ENCODE measurements at places on chromosomes 1 and 21.
A peak's percentile ranks its signal among the peaks of the same experiment; 100 is the strongest.

DNA sequence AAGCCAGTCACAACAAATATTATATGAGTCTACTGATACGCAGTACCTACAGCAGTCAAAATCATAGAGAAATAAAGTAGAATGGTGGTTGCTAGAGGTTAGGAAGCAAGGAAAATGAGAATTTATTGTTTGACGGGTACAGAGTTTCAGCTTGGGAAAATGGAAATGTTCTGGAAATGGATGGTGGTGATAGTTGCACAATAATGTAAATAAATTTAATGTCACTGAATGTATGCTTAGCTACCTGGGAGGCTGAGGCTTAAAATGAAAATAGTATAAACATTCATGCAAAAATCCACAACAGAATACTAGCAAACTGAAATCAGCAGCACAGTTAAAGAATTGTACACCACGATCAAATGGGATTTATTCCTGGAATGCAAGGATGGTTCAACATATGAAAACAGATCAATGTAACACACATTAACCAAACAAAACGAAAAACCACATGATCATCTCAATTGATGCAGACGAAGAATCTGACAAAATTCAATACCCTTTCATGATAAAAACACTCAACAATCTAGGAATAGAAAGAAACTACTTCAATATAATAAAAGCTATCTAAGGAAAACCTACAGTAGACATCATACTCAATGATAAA, 10.7 kb downstream of the TUT4 start:
- no peak for DNase-seq

GRCh38 chr1:154831462-154831861, 38.6 kb downstream of the KCNN3 start:
- DNase-seq: no peak

DNA sequence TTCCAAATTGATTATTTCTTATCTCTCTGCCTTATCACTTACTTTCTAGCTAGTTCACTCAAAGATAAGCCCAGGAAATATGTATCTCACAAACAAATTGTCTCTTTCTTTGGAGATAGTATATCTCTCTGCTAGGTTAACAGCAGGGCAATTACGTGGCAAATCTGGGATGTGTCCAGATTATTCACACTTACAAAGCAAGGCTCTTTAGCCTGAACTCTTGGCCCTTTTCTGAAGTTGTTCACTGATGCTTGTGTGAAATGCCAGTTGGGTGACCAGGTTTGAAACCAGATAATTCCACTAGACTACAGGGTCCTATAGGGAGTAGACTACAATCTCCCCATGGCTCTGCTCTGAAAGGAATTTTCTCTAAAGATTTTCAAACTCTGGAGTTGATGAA, 30.8 kb upstream of the FAM78B start:
- no peak for DNase-seq

GRCh38 chr1:234914606-234915290, 213.9 kb downstream of the TOMM20 start:
- no peak for DNase-seq

GRCh38 chr1:171433451-171433850, 51.9 kb upstream of the PRRC2C start:
- no peak for DNase-seq

- no peak for DNase-seq
Measured at GRCh38 chr21:43572446-43572845, 86.8 kb downstream of the HSF2BP start.

DNA sequence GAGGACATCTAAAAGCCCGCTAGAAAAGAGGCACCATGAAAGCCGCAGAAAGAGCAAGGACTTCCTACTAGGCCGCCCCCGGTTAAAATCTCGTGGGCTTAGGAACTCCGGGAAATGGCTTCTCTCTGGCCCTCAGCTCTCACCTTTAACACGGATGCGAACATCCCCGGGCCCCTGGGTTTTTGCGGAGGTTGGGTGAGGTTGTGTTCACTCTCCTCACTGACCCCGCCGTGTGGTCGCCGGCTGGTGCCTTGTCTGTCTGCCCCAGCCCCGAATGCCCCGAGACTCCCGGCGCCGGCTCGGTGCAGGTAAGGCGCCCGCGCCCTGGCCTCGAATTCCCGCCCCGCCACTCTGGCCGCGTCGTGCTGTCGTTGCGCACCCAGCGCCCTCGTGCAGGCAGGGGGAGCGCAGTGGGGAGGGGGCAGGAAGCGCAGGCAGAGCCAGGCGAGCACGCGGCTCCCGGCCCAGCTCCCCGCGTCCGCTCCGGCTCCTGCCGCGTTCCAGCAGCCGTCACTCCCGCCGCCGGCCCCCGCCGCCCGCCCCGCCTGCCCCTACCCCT, at the start of gene SHISAL2A:
TSS of gene SHISAL2A (plus strand) at position 437 of the 559 bp plus-strand sequence. CDS start 326 bp downstream, outside the sequence.
- peak; percentile 65 for DNase-seq

GRCh38 chr1:107263291-107263915, 122.6 kb downstream of the NTNG1 start:
- DNase-seq: no peak

GRCh38 chr1:208782186-208782585, 538.0 kb upstream of the PLXNA2 start:
- DNase-seq: no peak

DNA sequence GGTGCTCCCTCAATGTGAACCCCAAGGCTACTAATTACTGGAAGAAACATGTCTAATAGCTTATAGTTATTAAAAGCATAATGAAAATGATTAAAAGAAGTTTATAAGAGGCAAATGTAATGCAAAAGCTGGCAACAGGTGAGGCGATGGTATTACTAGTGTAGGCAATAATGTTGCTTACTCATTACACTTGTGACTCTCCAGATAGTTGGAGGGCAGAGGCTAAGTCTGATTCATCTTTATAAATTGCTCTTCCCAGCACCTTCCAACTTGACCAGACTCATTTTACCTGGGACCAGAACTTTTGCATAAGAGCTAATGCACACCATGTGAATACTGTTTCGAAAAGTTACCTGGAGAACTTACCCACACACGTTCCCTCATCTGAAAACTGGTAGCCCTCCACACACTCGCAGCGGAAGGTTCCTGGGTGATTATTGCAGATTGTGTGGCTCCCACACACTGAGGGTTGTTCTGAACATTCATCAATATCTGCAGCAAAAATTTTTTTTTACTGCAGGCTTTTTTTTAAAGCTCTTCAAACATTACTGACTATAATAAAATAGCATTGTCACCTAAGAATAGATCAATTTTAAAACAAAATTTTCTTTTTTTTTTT, 48.0 kb downstream of the NID1 start:
- no peak for DNase-seq

GRCh38 chr1:224863486-224863885, 66.0 kb upstream of the DNAH14 start:
- no peak for DNase-seq

DNA sequence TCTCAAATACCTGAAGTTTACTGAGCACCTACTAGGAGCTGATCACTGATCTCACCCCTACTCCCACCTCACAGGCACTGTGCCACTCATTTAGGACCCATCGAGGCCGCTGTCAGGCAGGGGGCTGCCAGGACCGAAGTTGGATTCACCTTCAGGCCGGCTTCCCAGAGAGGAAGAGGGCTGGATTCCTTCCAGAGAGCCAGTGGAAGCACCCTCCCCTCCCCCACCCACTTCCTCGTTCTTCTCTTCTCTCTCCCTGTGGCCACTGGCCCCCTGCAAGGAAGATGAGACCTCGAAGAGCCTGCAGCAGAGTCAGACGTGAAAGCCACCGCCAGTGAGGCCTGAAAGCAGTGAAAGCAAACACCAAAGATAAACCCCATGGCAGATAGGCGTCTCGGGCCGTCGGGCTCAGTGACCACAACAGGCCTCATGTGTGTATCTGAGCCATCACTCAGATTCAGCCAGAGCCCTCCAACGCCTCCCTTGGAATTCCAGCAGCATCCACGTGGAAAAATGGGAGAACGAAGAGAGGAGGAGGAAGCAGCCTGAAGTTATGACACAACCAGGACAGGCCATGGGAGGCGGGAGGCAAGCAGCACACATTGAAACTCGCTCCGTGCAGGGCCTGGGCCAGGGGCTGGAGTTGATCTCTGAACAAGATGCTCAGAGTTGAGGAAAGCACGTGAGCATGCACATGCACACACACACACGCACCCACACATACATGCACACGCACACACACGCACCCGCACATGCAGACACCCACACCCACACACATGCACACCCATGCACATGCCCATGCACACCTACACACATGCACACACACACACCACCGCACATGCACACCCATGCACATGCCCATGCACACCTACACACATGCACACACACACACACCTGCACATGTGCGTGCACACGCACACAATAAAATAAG, 6.2 kb upstream of the AGTRAP start:
- DNase-seq: no peak

DNA sequence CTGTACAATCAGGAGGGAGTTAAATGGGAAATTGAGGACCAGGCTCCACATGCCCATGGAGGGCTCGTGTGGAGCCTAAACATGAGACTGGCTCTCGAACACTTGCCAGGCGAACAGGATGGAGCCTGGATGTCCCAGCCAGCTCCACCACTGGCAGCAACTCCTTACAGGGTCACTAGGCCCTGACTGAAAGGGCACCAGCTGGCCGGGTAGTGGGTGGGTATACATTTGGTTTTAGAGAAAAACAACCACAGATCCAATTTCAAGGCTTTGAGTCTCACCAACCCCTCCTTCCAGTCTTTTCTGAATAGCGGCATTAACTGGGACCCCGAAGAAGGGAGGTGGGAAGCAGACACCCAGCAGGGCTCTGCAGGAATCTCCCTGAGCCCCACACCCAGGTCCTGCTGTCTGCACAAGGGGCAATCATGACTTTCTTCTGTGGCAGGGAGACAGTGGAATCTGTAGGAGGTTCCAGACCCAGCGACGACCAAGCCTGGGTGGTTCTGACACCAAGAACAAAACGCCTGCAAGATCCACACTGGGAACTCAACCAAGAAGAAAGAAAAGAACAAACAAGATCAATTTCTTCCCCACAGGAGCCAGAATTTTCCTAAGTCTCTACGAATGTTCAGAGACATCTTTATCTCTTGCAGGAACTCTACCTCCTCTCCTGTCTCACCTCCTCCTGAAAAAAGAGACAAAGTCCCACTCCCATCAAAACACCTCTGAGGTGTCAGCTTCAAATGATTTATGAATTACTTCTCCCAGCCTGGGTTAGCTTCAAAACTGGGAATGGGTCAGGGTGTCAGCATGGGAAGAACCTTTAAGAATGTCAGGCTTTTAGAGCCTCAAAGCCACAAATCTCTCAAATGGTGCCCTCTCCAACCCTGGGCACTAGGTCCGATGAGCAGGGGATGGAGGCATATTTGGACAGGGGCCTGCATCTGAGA, 26.5 kb upstream of the SRP9 start:
- no peak for DNase-seq

GRCh38 chr1:81936853-81937252, 136.1 kb downstream of the ADGRL2 start:
- no peak for DNase-seq

GRCh38 chr1:167774710-167775109, 52.9 kb downstream of the MPZL1 start:
- no peak for DNase-seq

DNA sequence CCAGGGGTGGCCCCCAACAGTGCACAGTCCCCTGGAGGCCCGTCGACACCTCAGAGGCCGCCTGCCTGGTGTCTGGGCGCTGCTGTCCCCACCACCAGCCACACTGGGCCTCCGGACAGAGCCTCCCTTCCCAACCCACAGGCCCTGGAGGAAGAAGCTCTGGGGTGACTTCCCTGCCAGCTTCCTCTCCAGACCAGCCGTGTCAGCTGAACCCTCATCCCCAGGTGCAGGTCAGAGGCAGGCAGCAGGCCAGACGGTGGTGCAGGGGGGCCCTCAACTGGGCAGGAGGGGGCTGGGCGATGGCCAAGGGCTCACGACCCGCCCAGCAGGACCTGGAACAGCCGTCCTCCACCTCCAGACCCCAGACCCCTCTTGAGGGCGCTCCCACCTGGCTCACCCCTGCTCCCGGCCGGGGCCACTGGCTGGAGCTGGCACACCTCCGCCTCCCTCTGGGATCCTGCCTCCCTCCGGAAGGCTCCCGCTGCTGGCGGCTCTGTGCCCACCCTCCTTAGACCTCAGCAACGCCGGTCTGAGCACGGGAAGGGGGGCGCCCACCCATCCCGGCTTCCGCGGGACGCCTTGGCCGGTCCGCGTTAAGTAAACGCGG, 520 bp downstream of the TNFRSF18 start:
- no peak for DNase-seq

DNA sequence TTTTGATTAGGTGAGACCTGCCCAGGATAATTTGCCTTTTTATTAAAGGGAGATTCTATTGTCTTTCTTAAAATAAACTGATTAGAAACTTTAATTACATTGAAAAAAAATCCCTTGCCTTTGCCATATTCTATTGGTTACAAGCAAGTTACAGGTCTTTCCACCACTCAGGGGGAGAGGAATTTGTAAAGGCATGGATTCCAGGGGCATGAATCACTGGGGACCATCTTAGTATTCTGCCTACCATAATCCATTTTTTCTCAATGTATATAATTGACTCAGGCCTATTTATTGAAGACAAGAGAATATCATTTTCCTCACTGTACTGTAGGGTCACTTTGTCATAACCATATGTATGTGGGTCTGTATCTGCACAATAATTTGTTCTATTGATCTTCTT, 124.3 kb upstream of the PDE4B start:
- DNase-seq: no peak

GRCh38 chr1:31511848-31512615, 64.3 kb upstream of the TINAGL1 start:
- no peak for DNase-seq

- DNase-seq: no peak
Measured at GRCh38 chr1:224616756-224617409, 766 bp downstream of the CNIH3 start.

- DNase-seq: no peak
Measured at GRCh38 chr1:228280106-228280901, 72.5 kb downstream of the OBSCN start.

DNA sequence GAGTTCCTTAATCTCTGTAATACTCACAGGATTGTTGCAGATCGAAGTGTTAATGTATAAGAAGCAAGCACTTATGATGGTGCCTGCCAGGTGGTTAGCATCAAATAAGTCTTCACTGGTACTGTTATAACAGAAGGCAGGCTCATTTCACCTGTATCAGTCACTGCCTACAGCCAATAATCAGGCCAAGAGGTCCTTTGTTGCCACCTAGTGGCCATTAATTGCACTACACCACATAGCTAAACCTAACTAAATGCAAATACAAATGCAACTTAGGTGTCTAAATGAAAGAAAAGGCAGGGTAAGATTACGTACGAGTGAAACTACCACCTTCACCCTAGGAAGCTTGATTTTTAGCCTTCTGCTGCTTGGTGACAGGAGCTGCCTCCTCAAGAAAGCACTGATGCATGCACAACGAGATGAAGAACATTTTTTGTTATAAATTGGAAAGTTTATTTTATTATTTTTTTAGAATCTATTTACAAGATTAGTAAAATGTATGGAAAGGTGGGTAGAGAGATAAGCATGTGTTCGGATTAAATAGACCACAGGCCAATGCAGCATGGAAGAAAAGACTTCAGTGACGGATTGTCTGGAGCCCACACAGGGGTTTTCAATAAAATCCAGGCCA, 334.8 kb upstream of the CAMK1G start:
- DNase-seq: peak; percentile 55

DNA sequence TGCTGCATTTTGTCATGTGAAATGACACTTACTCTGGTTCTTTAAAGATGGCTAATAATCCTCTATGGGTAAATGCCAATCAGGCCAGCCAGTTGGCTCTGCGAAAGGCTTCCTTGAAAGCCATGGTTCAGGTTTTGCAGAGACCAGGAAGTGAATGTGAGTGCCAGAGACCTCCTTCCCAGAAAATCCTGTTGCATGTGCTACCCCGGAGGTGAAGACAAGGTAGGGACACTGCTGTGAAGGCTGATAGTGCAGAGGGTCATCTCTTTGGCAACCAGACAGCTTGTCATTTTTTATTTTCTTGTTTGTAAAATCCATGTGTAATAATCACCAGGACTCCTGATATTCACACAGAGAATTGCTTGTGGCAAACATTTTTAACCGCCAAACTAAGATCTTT, 18.7 kb downstream of the LRRC8D start:
- DNase-seq: no peak

Data from WERI-Rb-1 (cell line).